ENCODE measurements at places on chromosomes 3 and 15. TPM values are rescaled to one million over a fixed set of nuclear protein-coding genes. Genes with fewer than 3 reads are reported as not detected.

INKA1 gene
- total RNA-seq: 20.4 TPM

QRICH1 gene
- 62.7 TPM for total RNA-seq

FSTL1 gene
- total RNA-seq: 690 TPM

SYNPR gene
- not detected for total RNA-seq

PAQR5 gene
- 0.07 TPM for total RNA-seq
